ENCODE measurements at places on chromosomes 1 and 21.

GRCh38 chr21:45800339-45801080, 157.0 kb downstream of the PCBP3 start:
- no peak for DNase-seq

DNA sequence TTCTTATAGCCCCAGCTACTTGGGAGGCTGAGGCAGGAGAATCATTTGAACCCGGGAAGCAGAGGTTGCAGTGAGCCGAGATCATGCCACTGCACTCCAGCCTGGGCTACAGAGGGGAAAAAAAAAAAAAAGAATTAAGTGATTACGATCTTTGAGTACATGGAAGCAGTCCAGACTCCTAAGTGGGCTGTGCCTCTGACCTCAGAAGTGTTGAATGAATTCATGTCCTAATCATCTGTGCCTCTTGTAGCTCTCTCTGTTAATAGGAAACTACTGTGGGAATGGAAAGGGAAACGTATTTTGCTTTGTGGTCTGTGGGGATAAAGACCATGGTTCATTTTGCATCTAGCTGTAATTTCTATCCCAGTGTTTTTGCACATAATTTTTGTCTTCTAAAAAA, 8.4 kb upstream of the IVNS1ABP start:
- no peak for DNase-seq

GRCh38 chr1:167829868-167830267, 84.1 kb downstream of the ADCY10 start:
- no peak for DNase-seq

GRCh38 chr1:155645648-155646047, 35.6 kb downstream of the MSTO1 start:
- no peak for DNase-seq

GRCh38 chr1:183227422-183228346, 41.6 kb downstream of the LAMC2 start:
- DNase-seq: no peak

DNA sequence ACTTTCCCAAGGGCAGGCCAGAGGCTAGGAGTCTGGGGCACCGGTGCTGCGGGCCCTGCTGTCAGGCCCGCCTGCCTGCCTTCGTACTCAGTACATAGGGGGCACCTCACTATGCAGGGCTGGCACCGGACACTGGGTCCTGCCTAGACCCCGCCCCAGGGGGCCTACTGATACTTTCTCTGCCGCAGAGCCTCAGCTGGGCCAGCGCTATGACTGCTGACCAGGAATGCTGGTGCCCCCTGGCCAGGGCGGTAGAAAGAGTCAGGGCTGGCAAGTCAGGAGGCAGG, 128.7 kb upstream of the VAMP3 start:
- DNase-seq: no peak

DNA sequence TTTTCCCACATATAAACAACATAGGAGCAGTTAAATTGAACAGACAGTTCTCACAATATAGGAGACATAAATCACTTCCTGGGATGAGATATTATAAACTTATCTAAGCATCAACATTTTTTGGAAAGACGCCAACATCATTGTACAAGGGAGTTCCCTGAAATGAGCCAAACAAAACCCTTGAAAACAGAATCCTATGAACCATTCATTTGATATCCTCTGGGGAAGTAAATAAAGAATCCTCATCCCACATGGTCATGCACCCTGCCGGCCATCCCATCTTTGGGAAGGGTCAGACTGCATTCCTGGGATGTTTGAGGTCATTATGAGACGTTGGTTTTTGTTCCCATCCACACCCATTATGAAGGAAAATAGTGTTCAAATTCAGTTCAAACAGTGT, 111.8 kb upstream of the USP25 start:
- no peak for DNase-seq

DNA sequence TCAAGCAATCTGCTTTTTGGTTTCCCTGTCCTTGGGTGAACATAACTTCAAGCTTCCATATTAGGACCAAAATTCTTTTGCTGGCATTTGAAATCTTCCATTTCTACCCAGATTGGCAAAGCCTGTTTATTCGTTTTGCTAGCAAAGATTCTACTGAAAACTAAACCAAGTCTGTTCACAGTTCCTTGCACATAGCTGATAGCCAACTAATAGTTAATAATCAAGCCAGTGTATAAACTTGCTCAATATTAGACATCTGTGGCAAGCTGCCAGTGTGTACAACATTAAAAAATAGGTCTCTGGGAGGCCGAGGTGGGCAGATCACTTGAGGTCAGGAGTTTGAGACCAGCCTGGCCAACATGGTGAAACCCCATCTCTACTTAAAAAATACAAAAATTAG, 6.3 kb downstream of the APP start:
- no peak for DNase-seq

DNA sequence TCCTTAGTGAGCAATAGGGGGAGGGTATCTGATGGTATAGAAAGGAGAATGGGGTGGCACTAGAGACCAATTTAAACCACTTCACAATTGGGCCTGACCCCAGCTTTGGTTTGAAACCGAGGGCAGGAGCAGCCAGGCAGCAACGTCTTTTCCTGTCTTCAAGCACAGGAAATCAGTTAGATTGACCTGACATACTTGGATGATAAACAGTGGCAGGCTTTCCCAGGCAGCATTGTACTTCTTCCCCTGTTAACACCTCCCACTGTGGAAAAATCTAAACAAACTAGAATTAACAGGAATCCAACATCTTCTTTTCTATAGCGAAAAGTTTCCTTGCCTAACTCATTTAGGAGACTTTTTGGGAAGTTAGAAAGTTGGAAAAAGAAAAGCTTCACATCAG, 40.6 kb downstream of the SELL start:
- no peak for DNase-seq

- no peak for DNase-seq
Measured at GRCh38 chr21:37547615-37548200, 181.1 kb downstream of the DYRK1A start.

- DNase-seq: no peak
Measured at GRCh38 chr1:177338376-177338775, 167.6 kb downstream of the BRINP2 start.

- no peak for DNase-seq
Measured at GRCh38 chr1:243496806-243497205, 241.0 kb downstream of the SDCCAG8 start.

DNA sequence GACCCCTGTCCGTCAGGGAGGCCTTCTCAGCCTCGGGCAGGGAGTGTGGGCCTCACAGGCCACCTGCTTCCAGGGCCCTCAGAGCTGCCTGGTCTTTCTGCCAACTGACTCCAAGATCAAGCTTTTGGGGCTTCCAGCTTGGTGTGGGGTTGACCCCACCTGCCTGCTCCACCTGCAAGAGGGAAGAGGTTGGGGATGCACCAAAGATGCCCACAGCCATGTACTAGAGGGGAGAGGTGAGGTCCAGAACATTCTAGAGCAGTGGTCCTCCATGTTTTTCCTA, 266.7 kb upstream of the VAMP3 start:
- DNase-seq: no peak

GRCh38 chr1:147756341-147756740, 4.1 kb downstream of the GJA5 start:
- DNase-seq: no peak

- no peak for DNase-seq
Measured at GRCh38 chr1:64631346-64632034, 113.4 kb upstream of the RAVER2 start.

- no peak for DNase-seq
Measured at GRCh38 chr1:186878356-186878755, 49.6 kb downstream of the PLA2G4A start.

- DNase-seq: no peak
Measured at GRCh38 chr1:6170116-6170741, 9.9 kb downstream of the CHD5 start.

- no peak for DNase-seq
Measured at GRCh38 chr1:191662051-191662450, 496.2 kb upstream of the RGS18 start.

DNA sequence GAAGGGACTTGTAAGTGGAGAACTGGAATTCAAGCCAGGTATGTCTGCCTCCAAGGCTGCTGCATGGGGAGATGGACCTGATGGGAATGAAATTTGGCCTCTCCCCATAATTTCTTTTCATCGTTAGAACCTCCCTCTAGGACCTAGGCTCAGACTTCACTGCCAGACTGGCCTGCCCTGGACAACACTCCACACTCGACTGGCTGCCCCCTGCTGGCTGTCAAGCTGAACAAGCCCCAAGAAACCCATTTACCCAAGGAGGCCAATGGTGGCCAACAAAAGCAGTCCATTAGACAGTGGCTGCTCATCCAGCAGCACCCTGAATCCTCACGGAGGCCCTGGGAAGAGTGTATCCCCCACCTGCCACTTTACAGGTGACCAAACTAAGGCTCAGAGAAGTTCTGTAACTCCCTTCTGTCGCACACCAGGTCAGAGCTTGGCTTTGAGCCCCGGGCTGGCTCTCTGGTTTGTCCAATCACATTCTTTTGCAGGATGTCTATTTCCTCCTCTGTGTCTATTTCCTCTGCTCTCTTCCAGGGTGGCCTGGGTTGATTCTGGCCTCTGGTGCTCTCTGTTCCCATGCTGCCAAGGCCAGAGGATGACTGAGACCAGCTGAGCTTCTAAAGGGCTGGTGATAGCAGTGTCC, 3.8 kb downstream of the RNF186 start:
- DNase-seq: peak; percentile 13
